ENCODE measurements at places on chromosomes 3 and 15.

GRCh38 chr3:48013288-48013980 lies 2.8 kb downstream of the MAP4 start:
- no peak for DNase-seq

DNA sequence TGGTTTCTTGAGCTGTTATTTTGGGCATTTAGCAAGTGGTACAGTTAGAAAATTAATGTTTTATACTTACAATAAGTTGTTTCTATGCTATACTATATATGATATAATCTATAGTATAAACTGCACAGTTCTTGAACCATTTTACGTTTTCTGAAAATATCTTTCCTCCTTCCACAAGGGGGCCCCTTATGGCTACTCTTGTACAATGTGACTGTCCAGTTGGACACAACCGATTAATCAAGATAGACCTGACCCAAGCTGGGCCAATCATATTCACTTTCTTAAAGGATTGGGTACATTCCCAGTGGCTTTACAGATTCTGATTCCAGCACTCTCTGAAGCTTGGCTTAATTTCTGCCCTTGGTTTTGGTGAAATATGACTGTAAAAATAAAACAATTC lies 953.4 kb downstream of the AGBL1 start:
- no peak for DNase-seq

DNA sequence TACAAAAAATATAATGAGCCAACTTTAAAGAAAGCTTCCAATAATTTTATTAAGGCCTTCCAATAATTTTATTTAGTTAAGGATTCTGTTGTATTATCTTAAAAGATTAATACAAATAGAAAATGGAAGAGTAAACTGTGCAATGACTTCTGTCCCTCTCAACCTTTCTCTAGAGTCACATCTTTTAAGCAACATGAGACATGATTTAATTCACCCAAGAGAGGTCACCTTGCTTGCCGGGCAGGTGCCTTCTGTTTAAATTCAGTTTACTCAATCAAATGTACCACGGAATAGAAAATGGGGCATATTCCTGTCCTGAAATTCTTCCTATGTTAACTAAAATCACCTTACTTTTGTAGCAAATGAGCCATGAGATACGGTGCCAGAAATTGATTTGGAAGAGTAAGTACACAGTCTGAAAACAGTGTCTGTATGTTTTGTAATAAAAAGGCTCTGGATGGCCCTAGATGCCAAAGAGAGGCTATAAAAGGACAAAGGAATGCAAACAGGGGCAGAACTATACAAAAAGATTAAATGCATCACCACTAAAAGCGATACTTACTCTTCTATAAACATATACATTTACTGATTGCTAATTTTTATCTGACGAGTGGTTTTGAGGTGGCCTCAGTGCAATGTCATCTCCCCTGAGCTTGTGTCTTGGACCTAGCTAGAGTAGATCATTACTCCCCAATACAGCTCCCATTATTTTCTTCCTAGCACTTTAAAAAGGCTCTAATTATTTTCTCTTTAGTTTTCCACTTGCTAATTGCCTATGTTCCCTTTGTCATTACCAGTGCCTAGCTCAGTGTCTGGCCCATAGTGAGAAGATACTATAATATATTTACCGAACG lies 134.0 kb downstream of the FHIT start:
- DNase-seq: no peak

GRCh38 chr3:71857956-71858355 lies 73.0 kb upstream of the PROK2 start:
- no peak for DNase-seq

DNA sequence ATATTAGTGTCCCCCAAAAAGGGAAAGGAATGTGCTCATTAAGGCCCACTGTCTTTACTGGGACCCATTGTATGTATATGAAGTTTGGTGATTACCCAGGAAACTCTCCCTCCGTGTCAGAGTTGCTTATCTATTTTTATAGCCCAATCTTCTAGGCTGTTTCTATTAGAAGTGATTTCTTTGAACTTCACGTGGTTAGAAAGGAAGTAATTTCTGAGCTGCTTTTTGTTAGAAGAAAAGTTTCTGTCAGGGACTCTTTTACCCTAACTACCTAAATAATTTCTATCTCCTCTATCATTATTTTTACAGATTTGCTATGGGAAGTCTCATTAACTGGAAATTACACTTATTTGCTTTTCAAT lies 17.7 kb upstream of the SENP7 start:
- DNase-seq: no peak

DNA sequence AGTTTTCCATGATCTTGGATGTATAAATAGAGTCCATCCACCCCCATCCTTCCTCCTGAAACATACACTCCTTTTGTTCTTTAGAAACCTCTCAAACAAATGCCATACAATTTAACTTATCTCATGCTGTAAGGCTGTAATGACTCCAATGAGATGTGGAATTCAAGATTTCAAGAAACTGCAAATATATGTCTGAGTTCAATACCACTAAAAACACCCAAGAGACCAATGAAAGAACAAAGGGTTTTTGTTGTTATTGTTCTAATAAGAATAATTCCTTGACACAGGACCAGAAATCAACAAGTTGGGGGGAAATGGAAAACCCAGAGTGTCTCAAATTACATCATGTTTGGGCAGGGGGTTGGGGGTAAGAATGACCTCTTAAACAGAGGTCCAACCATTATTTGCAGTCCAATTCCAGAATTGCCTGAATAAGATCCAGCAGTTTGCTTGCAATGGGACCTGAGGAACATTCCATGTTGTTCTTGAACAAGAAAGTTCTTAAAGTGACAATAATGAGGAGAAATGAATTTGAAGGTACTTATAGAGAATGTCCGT lies 48.6 kb upstream of the TGFBR2 start:
- no peak for DNase-seq

DNA sequence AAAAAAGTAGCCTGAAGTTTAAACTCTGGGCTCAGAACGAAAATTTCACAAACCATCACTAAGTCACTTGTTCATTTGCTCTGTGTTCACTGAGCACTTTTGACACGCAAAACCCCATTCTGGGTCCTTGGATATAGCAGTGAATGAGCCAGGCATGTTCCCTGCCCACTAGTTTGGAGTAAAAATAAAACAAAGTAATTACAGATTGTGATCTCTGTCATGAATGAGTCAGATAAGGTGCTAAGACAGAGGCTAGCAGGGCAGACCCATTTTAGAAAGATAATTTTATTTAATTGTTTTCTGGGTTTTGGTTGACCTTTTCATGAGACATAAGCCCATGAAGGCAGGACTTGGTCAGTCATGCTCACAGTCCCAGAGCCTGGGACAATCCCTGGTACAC lies 84.1 kb upstream of the ARHGEF3 start:
- no peak for DNase-seq

- peak; percentile 28 for DNase-seq
These were observed 21.9 kb downstream of the HCN4 start for GRCh38 chr15:73346735-73347312.

DNA sequence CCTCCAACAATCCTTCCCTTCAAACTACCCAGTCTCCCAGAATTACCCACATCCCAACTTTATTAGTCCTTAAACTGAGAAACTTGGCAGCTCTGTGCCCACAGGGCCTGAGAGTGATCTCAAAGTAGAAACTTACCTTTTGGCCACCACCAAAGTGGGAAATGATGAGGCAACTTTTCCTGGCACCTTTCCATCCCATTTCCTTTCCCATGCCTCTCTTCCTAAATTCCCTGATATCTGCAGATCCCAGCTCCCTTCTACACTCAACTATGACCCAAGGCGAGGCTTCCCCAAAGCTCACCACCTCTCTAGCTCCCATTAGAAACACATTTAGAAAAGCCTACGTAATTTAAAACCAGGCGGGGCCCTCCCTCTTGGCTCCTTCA lies 271.9 kb downstream of the FOXP1 start:
- DNase-seq: no peak

- DNase-seq: no peak
These were observed at the start of gene CFAP100 for GRCh38 chr3:126394179-126394976. TSS of gene CFAP100 (plus strand) at chr3:126394909. CDS start at chr3:126396001, 1,092 bp downstream.

DNA sequence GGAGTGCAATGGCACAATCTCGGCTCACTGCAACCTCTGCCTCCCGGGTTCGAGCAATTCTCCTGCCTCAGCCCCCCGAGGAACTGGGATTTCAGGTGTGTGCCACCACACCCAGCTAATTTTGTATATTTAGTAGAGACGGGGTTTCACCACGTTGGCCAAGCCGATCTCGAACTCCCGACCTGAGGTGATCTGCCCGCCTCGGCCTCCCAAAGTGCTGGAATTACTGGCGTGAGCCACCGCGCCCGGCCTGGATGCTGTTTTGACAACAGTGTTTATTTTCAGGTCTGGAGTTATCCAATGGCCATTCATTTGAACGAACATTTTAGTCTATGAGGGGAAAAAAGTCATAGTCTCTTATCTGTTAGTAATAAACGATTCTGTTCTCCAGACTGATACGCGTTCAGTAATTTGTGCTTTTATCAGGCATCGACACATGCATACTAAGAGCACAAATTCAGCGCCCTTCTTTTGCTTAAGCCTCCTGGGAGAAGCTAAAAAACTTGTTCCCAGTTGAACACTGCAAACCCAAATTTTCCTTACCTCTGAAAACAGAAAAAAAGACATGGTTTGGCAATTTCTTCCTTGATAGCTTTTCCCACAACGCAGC lies 1.3 kb downstream of the B3GALNT1 start:
- DNase-seq: no peak

- no peak for DNase-seq
These were observed 221.8 kb downstream of the CBLB start for GRCh38 chr3:105647047-105647446.

GRCh38 chr3:141625506-141625905 lies 112.6 kb upstream of the RNF7 start:
- no peak for DNase-seq

GRCh38 chr3:160409812-160410610 lies 10.6 kb downstream of the SMC4 start:
- DNase-seq: no peak

DNA sequence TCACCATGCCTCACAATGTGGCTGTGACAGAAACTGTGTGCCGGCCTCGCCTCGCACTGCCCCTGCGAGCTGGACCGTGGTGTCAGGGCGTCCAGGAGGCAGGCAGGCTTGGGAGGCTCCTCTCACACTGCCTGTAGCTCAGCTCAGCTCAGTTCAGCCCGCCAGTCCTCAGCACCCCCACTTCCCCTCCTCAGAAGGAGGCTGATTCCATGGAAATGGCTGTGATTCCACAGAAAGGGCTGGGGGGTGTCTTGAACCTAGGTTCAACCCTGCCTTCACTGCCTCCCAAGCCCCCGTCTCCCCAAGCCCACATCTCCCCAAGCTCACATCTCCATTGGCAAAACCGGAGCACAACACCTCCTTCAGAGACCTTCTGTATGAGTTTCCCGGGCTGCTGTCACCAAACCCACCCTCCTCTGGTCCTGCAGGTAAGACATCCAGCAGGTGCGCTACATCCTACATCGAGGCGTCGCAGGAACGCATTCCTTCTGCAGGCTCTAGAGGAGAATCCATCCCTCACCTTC lies 94.0 kb downstream of the OCA2 start:
- DNase-seq: no peak

- no peak for DNase-seq
These were observed 40.7 kb downstream of the C2CD4B start for GRCh38 chr15:62124176-62124972.

GRCh38 chr3:114484919-114485318 lies 191.1 kb downstream of the TIGIT start:
- DNase-seq: no peak

GRCh38 chr3:249587-250262 lies 53.2 kb downstream of the CHL1 start:
- no peak for DNase-seq

DNA sequence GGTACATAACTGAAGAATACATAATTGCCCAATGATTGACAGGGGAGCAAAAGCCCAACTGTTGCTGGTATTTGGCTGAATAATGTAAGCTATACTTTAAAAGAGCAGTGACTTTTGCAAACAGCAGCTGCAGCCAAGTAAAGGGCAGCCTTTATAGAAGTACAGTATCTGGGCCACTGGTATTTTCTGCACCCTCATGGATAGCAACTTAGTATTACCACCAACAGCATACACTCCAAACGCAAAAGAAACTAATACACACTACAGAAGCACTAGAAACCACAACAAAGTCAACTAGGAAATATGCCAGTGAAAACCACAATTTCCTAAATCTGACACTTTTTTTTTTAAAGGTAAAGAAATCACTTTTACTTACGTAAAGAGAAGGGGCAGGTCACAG lies 206.1 kb downstream of the TIGIT start:
- no peak for DNase-seq

- no peak for DNase-seq
These were observed 24.1 kb downstream of the CGGBP1 start for GRCh38 chr3:88034491-88035275.

- DNase-seq: no peak
These were observed 9.4 kb downstream of the ATP11B start for GRCh38 chr3:182802413-182803390.

GRCh38 chr3:197041875-197042488 lies 12.4 kb upstream of the MELTF start:
- DNase-seq: no peak

GRCh38 chr15:40743921-40744814 lies 10.9 kb downstream of the RMDN3 start:
- DNase-seq: peak; percentile 49

GRCh38 chr15:85114886-85115285 lies 133.2 kb downstream of the PDE8A start:
- DNase-seq: no peak

DNA sequence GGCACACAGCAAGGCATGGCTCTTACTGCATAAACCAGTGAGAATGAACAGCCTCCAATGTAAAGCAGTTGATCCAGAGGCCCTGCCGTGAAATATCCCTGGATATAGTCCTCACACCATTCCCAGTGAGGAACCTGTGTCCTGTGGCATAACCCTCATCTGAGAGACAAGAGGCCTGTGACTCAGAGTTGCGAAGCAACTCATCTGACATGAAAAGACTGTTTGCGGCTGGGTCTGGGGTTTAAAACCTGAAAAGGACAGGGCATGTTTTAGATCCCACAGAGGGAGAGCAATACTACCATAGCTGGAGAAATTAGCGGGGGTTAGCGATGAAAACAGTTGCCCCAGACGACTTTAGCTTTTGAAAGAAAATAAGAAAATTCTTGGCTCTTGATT lies 165.3 kb upstream of the BHLHE40 start:
- no peak for DNase-seq

DNA sequence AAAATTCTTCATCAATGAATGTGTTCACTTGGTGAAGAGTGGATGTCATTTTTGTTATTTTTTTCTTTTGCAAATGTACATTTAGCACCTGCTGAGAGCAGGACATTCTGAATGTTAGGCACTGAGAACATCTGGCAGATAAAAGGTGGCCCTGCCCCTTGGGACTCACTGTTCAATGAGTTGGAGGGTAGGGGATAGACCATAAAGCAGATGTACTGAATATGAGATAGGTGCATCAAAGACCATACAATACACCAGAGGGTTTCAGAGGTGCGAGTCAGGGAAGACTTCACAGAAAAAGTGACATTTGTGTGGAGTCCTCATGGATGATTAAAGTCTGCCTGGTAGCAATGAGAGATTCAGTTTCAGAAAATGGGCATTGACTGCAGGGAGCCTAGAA lies 34.2 kb downstream of the EEFSEC start:
- no peak for DNase-seq

GRCh38 chr3:14555835-14556234 lies 15.7 kb upstream of the GRIP2 start:
- DNase-seq: no peak
